ENCODE measurements at places on chromosomes 2 and 18.

DNA sequence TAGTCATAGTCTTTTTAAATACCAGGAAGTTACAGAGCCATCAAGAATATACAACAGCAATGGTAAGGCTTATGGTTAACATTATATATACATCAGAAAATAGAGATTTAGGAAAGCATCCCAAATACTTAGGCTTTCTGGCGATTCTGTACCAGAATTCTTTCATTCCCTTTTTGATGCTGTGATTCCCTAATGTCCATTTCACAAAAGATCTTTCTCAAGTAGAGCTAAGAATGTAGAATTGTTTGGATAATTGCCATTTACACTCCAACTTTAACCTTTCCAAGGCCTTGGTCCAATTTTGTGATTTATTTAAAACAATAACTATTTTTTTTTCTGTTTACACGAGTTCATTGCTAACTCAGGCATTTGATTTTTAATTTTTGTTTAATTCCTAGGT is 422.2 kb downstream of the MTX2 start:
- no peak for DNase-seq

- DNase-seq: no peak
Observed at GRCh38 chr2:164009756-164010337, 274.0 kb upstream of the FIGN start.

DNA sequence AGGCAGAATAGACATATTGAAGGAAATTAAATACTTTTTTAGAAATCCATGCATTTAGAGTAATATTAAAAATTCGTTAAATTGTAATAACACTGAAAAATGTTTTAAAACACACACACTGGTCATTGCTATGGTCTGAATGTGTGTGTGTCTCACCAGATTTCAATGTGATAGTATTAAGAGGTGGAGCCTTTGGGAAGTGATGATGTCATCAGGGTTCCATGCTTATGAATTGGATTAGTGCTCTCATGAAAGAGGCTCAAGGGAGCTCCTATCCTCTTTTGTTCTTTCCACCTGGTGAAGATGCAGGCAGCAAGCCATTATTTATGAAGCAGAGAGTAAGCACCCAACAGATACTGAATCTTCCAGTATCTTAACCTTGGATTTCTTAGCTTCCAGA is 441.8 kb downstream of the CDH2 start:
- DNase-seq: no peak

DNA sequence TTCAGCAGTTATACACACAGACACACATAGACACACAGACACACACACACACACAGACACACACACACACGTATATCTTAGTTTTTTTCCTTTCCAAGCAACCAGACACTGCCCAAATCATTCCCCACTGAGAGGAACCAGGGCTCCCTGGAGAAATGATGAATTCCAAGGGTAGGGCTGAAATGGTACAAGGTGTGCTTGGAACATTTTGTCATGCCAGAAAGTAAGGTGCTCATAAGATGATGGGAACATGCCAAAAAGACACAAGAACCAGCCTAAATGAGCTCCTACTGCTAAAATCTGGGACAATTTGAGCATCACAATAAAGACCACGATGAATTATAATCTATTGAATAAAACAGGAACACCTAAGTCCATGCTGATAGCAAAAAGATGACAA is 103.3 kb downstream of the MEP1B start:
- DNase-seq: no peak

GRCh38 chr2:16246911-16247310 is 306.6 kb downstream of the MYCN start:
- no peak for DNase-seq

- no peak for DNase-seq
Observed at GRCh38 chr2:146214394-146214929, 1630.4 kb upstream of the ACVR2A start.

DNA sequence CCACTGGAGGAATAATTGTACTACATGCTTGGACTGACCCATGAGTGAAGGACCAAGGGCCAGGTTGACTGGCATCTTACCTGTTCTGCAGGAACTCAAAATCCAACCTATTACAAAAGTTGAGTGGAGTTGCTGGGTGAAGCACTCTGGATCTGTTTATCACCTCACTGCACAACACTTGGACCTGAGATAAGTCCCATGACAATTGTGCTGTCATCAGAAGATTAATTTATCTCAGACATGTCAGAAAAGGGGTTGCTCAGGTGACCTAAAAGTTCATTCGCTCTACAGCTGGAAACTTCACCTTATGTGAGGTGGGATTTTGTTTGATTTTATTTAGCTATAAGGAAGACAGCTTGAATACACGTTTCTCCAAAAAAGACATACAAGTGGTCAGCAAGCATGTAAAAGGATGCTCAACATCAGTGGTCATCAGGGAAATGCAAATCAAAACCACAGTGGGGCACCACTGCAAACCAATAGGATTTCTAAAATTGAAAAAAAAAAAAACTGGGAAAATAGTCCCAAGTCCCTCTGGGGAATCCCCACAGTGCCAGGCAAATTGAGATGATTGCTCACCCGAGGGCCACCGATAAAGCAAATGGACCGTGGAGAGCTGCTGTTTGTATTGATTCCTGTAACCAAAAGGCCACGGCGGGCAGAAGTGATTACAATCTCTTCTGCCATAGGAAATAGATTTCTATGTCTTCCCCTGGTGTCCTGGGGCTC is 65.8 kb upstream of the SLC35F5 start:
- DNase-seq: no peak

GRCh38 chr2:219331560-219332213 is 857 bp downstream of the RESP18 start:
- DNase-seq: peak; percentile 64

DNA sequence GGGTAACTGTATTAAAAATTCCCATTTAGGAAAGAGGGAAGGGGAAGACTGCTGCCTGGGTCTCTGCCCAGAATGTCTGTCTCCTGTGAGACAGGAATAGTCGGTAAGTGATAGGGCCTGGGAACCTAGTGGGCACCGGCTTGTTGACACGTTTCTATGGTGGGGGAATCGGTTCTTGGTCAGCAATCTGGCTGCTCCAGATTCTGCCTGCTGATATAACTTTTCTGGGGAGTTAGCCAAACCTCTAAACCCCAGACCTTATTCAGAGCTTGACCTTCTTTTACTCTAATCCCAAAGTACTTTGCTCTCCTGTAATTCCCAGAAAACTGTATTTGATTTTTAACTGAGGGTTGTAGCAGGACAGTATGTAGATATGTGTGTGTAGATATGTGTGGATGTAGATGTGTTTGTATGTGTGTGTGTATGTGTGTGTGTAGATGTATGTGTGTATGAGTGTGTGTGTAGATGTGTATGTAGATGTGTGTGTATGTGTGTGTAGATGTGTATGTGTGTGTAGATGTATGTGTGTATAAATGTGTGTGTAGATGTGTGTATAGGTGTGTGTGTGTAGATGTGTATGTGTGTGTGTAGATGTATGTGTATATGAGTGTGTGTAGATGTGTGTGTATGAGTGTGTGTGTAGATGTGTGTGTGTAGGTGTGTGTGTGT is 61.8 kb upstream of the TXNDC2 start:
- no peak for DNase-seq

- no peak for DNase-seq
Observed at GRCh38 chr18:21904856-21905255, 164.3 kb downstream of the MIB1 start.
